ENCODE measurements at places on chromosomes 12 and 14.
A peak's percentile ranks its signal among the peaks of the same experiment; 100 is the strongest.

- DNase-seq = no peak
These were observed 105.4 kb upstream of the MED13L start for GRCh38 chr12:116382686-116383530.

DNA sequence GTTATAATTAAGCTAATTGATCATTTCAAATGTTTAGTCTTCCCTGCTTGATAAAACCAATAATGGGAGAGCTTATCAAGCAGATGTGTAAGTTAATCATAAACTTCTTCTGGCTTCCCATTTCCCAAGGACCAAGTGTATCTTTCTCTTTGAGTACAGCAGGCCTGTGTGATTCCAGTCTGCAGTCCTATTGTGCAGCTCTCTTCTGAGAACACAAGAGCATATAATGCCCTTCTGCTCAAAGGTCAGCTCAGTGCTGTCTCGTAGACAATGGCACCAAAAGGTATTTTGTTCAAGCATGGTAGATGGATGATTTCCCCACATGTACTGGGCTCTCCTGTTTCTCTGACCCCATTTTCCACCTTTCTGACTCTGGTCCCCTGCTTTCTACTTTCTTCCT is 101.8 kb upstream of the DYRK2 start:
- DNase-seq = no peak

DNA sequence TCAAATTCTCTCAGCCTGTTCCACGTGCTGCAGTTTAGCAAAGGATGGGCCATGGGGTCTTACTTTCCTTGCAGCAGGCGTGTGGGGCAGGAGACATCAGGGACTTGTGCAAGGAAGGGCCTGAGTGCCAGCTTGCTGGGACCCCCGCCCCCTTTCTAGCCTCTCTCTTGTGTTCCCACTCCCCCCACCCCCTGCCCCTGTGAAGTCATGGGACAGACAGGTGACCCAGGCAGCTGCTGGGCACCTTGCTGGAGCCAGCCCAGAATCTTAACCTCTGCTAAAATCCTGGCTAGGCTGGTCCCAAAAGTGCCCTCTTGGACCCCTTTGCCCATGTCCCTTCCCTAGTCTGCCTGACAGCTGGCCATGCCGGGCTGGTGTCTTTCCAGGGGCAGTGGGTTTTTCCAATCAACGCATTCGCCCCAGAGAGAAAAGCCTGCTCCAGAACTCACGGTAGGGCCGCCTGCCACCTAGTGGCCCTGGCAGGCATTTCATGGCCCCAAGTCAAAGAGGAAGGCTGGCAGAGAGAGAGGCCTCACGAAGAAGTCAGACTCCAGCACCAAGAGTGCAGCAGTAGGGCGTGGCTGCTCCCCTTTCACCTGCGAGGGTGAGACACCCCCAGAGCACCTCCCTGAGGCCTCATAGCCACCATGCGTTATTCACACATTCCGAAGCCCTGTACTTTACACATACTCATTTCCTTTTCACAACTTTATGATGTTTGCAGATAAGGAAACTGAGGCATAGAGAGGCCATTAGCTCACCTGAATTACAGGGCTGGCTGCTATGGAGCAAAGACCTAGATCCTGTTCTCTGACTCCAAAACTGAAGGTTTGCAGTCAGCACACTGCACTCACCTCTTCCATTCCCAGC is 67.4 kb downstream of the LGMN start:
- peak; percentile 69 for DNase-seq

- DNase-seq = no peak
These were observed 1049.2 kb downstream of the AACS start for GRCh38 chr12:126114441-126114840.

DNA sequence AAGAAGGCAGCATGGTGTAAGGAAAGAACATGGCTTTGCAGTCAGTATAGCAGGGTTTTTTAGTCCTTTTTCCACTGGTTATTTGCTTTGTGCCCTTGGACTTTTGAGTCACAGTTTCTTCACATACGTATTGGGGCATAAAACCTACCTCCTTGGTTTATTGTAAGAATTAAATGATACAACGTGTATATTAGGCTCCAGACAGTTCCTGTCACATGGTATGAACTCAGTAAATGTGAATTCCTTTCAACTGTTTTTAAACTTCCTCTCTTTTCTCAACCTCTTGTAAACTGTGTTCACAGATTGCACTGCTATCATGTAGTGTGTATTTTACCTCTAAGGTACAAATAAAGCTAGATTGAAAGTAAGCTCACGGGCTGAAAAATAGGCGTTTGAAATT is 29.5 kb downstream of the MSRB3 start:
- no peak for DNase-seq

DNA sequence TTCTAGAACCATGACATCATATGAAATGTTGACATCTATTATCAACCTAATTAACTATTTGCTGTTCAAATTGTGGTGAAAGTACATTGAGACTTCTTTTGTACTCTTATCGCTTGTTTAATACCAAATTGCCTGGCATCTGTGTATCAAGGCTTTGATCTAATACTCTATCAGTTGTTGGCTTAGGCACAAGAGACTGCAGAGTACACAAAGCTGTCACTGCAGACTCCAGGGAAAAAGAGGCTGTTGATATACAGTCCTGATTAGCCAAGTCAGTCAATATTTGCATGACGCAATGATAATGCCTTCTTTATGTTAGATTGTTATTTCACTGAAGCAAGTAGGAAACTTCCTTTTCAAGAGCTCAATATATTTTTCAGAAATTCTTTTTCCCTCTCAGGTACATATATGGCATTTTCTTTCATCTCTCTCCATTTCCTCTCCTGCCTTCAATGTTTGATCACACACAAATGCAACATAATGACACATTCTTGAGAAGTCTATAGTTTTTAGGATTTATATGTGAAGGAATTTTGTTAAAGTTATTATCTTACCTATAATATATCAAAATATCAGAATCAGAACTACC is 32.3 kb upstream of the PTCSC3 start:
- DNase-seq = no peak
